ENCODE measurements at places on chromosomes 4 and X.

GRCh38 chr4:174592985-174593335, 70.7 kb upstream of the HPGD start:
- no peak for DNase-seq

DNA sequence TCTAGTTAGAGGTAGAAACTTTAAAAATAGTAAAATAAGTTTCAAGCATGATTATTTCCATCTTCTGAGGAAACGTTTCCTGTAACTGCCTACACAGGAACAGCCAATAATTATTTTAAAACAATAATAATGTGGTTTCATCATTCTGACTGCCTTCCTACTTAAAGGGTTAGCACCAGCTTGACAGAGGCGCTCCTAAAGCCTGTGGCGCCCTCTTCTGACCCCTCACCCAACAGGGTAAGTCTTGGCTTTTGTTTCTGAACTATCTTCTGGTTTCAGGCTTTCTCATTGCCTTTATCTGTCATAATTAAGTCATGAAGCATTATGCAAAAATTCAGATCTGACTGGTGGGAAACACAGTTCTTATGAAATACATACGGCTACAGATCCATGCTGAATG, 96.7 kb downstream of the ITM2A start:
- DNase-seq = peak; percentile 52

DNA sequence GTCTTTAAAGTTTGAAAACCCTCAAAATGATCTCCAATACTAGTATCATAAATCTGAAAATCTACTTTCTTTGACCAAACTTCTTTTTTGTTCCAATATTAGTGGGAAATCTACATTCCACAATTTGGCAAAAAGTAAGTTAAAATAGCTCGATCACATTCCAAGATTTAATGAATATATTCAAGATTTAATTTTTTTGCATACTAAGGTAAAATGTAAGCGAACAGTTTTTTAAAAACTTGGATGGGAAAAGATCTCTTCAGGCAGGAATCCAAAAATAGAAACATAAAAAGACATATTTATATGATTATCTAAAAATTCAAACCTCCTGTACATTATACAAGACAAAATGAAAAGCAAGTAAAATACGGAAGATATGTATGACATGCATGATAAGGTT, 31.2 kb downstream of the CNOT6L start:
- no peak for DNase-seq

DNA sequence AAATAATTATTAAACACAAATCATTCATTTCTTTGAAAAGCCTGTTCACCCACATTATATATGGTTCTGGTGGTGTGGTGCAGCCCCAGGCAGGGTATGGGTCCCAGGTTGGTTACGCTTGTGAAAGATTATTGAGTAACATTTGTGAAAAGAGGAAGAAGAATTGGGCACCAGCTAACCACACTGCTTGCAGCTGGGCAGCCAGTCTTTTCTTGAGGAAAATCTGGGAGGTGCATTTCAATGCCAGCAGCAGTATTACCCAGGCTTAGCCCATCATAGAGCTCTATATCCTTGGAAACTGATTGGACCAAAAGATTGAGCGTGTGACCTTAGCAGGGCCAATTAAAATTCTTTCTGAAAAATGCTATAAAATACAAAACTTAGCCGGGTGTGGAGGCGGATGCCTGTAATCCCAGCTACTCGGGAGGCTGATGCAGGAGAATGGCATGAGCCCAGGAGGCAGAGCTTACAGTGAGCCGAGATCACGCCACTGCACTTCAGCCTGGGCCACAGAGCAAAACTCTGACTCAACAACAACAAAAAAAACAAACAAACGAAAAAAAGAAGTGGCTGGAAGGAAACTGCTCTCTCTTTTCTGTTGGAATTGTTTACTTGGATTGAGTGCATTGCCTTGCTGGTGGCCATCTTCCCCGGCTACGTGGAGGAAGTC, 9.7 kb upstream of the PLAC8 start:
- DNase-seq = no peak

DNA sequence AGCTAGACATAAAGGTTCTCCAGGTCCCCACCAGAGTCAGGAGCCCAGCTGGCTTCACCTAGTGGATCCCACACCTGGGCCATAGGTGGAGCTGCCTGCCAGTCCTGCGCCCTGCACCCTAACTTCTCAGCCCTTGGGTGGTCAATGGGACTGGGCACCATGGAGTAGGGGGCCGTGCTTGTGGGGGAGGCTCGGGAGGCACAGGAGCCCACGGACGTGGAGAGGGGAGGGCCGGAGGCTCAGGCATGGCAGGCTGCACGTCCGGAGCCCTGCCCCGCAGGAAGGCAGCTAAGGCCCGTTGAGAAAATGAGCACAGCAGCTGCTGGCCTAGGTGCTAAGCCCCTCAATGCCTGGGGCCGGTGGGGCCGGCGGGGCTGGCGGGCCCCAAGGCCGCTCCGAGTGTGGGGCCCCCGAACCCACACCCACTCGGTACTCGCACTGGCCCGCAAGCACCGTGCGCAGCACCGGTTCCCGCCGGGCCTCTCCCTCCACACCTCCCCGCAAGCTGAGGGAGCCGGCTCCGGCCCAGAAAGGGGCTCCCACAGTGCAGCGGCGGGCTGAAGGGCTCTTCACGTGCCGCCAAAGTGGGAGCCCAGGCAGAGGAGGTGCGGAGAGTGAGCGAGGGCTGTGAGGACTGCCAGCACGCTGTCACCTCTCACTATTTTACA, 291.1 kb downstream of the KLHL4 start:
- no peak for DNase-seq

DNA sequence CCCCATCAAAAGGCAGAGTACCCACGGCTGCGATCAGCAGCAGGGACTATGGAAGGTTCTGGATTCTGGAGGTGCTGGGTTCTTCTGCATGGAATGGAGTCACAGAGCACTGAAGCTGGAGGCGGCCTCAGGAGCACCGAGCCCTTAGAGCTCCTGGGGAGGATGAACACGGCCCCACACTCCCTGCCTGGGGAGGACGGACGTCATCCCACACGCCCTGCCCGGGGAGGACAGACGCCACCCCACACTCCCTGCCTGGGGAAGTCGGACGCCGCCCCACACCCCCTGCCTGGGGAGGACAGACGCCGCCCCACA, 9.9 kb downstream of the LRPAP1 start:
- DNase-seq = no peak

- DNase-seq = no peak
These were observed 150.8 kb downstream of the RBMX2 start for GRCh38 chrX:130552444-130553073.

DNA sequence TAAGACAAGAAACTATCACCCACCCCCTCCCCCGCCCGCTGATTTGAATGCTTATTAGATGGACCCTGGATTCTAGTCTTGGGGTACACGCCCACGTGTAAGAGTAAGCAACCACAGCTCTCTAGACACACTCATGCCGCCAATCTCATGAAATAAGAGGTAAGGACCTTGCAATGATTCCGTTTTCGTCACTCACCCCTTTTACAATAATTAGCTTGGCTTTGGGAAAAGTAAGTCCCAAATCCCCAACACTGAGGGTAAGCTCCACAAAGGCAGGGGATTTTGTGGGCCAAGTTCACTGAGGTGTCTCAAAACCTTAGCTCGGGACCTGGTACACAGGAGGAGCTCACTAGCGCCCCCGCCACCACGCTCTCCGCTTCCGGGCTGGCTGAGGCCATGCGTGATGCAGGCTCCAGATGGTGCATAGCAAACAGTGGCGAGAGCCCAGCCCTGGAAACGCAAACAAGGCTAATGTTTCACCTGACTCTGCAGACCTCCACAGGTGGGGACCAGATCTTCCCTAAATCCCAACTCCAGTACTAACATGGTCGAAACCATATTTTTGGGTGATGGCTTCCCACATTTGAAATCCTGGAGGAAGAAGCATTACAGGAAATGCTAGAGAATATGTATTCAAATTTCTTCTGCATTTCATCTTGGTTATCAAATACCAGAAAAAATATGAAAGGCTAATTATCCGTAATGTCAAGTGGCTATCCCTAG, 4.1 kb downstream of the PLAC8 start:
- DNase-seq = peak; percentile 86

- DNase-seq = no peak
These were observed 211.9 kb downstream of the DCAF12L2 start for GRCh38 chrX:125954236-125954635.

DNA sequence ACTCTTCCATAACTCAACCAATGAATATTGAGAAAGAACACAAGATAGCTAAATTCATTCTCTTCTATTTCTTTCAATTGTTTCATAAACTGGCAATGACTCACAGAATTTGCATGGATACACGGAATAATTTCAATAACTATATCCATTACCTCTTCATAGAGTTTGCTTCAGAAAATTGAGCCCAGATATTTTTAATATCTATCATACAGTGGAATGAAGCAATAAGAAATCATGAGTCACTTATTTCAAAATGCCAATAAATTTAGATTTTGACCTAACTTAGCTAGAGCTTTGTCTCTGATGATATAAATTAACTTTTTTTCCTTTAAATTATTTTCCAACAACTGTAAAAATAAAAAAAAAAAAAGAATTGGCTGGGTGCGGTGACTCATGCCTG, 22.2 kb upstream of the MANBA start:
- DNase-seq = no peak

- peak; percentile 55 for DNase-seq
These were observed 24.9 kb downstream of the CD99L2 start for GRCh38 chrX:150873616-150874015.

- no peak for DNase-seq
These were observed 118.5 kb upstream of the OTUD4 start for GRCh38 chr4:145298885-145299284.

- DNase-seq = no peak
These were observed 4.2 kb upstream of the CXCL3 start for GRCh38 chr4:74042681-74043080.

DNA sequence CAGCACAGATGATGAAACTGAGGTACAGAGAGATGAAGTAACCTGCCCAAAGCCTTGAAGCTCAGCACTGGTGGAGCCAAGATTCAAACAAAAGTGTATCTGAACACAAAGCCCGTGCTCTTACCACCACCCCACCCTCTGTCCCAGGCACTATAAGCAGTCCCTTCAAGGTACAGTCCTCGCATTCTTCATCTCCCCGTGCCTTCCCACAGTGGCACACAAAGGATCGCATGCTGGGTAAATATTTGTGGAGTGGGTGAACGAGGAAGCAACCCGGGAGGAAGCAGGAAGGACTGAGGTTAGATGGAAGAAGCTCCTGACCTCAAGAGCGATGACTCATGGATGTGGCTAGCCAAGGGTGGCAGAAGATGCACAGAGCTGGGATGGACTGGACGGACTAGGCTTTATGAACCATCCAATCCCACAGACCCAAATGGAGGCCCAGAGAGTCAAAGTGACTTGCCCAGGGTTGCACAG, 18.4 kb downstream of the IQSEC2 start:
- DNase-seq = no peak

GRCh38 chrX:34371754-34372153, 239.6 kb upstream of the FAM47A start:
- DNase-seq = no peak

DNA sequence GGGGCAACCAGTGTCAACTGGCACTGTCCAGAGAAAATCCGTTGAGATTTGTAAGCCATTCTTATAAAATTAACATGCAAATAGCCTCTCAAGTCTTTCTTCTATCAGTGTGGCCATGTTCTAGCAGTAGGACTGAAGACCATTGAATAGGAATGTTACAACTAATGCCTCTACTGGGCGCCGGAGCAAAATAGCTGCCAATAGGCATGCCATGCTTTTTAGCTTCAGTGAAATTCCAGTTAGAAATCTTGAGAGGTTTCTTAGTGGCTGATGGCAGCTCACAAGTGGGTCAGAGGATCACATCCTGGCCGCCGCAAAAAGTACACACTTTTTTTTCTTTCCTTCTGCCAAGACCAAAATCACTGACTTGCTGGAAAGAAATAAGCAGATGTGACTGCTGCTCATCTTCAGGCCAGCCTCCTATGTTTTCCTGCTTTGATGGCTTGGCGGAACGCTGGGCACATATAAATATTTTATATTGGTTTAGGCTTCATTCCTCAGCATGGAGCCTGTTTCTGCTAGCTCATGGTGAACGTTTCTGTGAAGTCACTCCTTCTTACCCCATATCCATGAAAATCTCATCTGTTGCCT, 293.1 kb downstream of the TENM3 start:
- DNase-seq = no peak

- DNase-seq = no peak
These were observed 35.3 kb downstream of the SUPT20HL1 start for GRCh38 chrX:24395775-24396174.

DNA sequence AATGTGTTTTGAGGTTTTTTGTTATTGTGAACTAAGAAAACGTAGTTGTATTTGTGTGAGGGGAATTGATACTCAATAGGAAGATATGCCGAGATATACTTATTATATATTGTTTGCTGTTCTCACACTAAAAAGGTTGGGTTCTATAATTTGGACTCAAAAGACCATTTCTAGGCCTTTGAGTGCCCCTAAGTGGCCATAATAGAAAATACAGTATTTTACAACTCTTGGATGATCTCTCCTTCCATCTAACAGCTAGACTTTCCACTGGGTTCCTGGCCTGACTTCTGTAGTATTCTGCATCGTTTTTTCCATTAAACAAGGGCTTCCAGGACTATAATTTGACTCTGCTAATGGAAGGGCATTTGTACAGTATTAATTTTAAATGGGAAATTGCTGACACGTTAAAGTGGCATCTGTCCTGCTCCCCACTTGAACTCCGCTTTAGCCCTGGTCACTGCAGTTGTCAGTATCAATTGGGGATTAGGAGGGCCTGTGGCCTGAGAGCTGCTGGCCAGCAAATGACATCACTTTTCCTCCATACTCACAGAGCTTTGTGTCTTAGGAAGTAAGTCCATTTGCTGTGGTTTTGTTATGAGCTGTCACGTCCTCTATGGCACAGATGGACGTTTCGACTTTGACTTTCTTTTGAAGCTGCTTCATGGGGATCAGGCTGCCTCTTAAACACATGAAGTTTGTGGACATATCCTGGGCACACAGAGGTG, 176.9 kb downstream of the SLIT2 start:
- DNase-seq = no peak

GRCh38 chr4:48255072-48255958, 14.3 kb downstream of the TEC start:
- DNase-seq = no peak

DNA sequence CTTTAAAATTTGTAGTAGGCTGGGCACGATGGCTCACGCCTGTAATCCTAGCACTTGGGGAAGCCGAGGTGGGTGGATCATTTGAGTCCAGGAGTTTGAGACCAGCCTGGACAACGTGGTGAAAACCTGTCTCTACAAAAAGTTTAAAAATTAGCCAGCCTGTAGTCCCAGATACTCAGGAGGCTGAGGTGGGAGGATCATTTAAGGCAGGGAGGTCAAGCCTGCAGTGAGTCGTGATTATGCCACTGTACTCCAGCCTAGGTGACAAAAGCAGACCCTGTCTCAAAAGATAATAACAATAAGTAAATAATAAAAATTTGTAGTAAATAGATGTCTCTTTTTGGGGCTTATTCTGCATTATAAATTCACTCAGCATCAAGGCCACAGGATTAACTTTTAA, 118.5 kb downstream of the IRF2 start:
- DNase-seq = no peak

DNA sequence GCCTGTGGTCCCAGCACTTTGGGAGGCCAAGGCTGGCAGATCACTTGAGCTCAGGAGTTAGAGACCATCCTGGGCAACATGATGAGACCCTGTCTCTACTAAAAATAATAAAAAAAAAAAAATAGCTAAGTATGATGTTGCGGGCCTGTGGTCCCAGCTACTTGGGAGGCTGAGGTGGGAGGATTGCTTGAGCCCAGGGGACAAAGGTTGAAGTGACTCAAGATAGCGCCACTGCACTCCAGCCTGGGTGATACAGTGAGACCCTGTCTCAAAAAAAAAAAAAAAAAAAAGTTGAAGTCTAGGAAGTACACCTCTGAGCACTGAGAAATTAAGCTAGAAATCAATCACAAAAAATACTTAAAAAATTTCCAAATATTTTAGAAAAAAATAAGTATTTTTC, 86.5 kb downstream of the FRAS1 start:
- DNase-seq = no peak
